ENCODE measurements at places on chromosomes 4 and X.

- DNase-seq = no peak
Observed at GRCh38 chr4:184268584-184269160, 51.0 kb upstream of the ENPP6 start.

- DNase-seq = no peak
Observed at GRCh38 chrX:13047759-13048158, 3.3 kb upstream of the FAM9C start.

- no peak for DNase-seq
Observed at GRCh38 chr4:176313596-176314336, 6.0 kb upstream of the SPCS3 start.

DNA sequence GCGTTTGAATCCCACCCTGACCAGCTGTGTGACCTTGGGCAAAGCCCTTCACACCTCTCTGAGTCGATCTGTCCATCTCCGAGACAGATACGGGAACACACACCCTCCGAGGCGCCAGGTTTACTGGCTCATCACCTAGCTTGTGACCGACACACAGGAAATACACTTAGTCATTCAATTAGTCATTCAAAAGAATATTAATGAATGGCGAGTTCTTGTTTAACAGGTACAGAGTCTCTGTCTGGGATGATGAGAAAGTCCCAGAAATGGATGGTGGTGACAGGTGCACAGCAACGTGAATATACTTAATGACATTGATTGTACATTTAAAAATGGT is 80.6 kb downstream of the PPP2R2C start:
- no peak for DNase-seq

- no peak for DNase-seq
Observed at GRCh38 chrX:53438174-53438831, 4.1 kb upstream of the HSD17B10 start.

GRCh38 chr4:105859233-105859632 is 36.0 kb upstream of the NPNT start:
- DNase-seq = no peak

- no peak for DNase-seq
Observed at GRCh38 chr4:123708902-123709301, 312.3 kb downstream of the SPRY1 start.

DNA sequence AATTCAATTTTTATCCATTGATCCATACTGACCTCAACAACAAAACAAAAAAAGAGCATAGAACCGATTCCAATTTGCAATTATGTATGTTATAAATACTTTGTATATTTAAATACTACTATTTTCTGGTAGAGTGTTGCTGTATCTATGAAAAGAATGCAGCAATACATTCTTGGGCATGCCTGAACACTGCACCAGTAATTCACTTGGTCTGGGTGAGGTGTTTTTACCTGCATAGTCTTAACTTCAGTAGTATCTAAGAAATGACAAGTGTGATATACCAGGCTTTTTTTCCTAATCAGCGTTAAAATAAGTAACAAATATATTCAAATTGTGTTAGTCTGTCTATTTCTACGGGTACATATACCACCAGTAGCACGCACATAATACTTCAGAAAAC is 120.2 kb downstream of the KLHL13 start:
- DNase-seq = no peak

DNA sequence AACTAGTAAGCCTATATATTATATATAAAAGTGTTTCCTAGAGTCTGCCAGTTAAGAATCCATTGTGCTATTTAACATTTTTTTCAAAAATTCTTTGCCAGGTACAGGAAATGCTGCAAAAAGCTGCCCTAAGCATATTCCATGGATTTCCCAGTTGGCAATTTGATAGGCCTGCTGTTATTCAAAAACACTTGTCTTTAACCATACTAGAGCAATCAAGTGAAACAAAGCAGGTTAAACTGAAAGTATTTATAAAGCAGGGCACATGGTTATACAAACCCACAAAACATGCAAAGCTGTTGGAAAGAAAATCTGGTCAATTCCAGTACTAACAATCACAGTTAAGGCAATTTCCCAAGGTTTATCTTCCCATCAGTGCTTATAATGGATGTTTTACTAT is 159.9 kb downstream of the UNC5C start:
- DNase-seq = no peak

DNA sequence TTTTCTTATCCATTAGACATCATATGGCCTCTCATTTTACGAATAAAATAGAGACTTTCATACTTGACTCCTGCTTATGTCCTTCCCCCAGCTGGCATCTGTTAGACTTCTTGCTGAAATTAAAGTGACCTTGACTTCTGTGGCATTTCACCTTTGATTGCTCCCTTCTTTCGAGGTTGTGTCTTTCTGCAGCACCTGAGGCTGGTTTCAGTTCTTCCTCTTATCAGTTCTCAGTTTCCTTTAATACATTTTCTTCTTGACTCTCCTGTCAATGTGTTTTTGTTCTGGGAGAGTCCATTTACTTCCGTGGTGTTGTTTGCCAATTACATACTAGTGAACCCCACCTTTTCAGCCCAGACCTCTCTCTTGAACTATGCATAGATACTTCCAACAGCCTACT is 81.6 kb downstream of the RBPJ start:
- no peak for DNase-seq

Data from stimulated activated naive CD8-positive, alpha-beta T cell treated with anti-CD3 and anti-CD28 coated beads, Interleukin-15, amount 100 ng/mL, for 72 hours (primary cell).